ENCODE measurements at places on chromosomes 5 and 9.

DNA sequence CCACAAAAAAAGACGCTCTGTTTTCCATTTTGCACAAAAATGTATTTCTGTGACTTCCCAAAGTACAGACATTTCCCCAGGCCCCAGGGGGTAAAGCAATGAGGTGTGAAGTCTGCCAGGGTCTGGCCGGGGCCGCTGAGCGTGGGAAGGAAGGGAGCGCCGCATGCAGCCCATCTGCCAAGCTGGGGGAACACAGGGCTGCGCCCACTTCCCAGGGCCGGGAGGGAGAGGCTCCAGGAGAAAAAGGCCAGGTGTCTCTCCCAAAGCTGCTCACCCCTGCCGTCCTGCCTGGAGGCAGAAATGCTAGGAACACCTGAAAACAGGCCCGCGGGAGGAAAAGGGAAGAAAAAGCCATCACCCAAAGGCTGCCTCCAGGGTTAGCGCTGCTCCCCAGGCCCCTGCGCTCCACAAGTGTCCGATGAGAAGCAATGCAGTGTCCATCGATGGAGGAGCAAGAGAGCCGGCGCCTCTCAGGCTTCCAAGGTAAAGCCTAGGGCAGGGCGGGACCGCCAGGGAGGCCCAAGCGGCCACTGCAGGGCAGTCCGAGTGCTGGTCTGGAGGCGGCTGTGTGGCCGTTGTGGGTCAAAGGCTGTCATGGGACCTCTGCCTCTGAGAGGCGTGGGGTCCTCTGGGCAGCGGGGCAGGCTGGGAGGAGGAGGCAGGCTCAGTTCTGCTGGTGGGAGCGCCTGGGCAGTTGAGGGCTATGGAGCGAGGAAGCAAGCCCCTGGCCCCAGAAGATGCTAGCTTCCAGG lies 6.0 kb upstream of the ZDHHC12 start:
- H3K27ac ChIP-seq = no peak overlapping the region
- no peaks in the 10 kb centered on the region for H3K27me3 ChIP-seq
- peaks cover 34% of the 10 kb centered on the region for H3K4me1 ChIP-seq
- no peak overlapping the region for H3K4me3 ChIP-seq

- H3K4me1 ChIP-seq = no peaks in the 10 kb centered on the region
- peaks cover 12% of the 10 kb centered on the region for H3K36me3 ChIP-seq
- DNase-seq = no peak
- no peak overlapping the region for H3K4me3 ChIP-seq
- H3K27ac ChIP-seq = no peak overlapping the region
- no peaks in the 10 kb centered on the region for H3K27me3 ChIP-seq
These were observed 6.3 kb downstream of the GPX3 start for GRCh38 chr5:151026679-151027078.

DNA sequence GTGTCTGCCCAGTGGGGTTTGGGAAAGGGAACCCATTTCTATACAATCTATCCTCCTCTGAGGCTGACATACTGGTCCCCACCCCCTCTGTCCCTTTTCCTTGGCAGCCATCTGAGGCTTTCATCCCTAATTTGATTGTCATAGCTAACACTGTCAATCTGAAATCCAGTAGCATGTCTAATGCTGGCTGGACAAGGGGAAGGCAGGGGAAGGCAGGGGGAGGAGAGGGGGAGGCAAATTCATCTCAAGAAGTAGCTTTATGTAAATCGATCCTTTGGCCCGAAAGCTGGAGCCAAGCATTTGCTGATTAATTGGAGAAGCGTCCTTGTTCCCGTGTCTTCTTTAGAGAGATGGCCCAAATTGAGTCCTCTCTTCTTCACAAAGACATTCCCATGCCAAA lies 314.1 kb upstream of the PANK3 start:
- H3K36me3 ChIP-seq = no peaks in the 10 kb centered on the region
- H3K4me1 ChIP-seq = no peaks in the 10 kb centered on the region
- no peak overlapping the region for H3K27ac ChIP-seq
- peaks cover 9% of the 10 kb centered on the region for H3K27me3 ChIP-seq

- H3K4me1 ChIP-seq = peaks cover 100% of the 10 kb centered on the region
- H3K27me3 ChIP-seq = no peaks in the 10 kb centered on the region
- H3K4me3 ChIP-seq = peak overlapping the region; percentile 98
These were observed 9.2 kb downstream of the EEIG1 start for GRCh38 chr9:127971357-127972235.

GRCh38 chr9:114633438-114634089 lies 22.5 kb downstream of the TMEM268 start:
- no peak overlapping the region for H3K27ac ChIP-seq
- no peaks in the 10 kb centered on the region for H3K4me1 ChIP-seq
- no peak overlapping the region for H3K4me3 ChIP-seq

All from T-cell (primary cell).